ENCODE measurements at places on chromosomes 4 and X. TPM values are rescaled to one million over a fixed set of nuclear protein-coding genes. Genes with fewer than 3 reads are reported as not detected.
A peak's percentile ranks its signal among the peaks of the same experiment; 100 is the strongest.

DNA sequence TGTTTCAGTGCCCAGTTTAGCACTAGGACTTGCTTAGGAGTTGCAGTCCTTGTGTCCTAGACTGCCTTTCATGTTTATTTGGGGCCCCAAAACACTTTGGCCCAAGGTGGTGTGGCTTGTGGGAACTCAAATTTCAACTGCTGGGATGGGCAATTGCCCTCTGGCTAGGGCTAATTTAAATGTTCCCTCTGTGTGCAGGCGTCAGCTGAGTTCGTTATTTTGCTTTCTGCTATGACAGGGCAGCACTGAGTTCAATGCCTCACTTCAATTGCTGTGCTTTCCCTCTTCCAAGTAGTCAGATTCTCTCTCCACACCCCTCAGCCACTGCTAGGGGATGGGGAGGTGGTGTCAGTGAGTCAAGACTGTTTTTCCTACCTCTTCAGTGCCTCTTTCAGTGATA is 51.1 kb downstream of the ITIH6 start:
- H3K27ac ChIP-seq = no peak overlapping the region
- H3K27me3 ChIP-seq = no peaks in the 10 kb centered on the region
- no peak for DNase-seq

GRCh38 chr4:83115656-83116285 is 1.2 kb upstream of the PLAC8 start:
- H3K36me3 ChIP-seq = no peaks in the 10 kb centered on the region
- no peak overlapping the region for H3K4me3 ChIP-seq
- peaks cover 19% of the 10 kb centered on the region for H3K4me1 ChIP-seq
- DNase-seq = peak; percentile 9
- no peaks in the 10 kb centered on the region for H3K27me3 ChIP-seq

DNA sequence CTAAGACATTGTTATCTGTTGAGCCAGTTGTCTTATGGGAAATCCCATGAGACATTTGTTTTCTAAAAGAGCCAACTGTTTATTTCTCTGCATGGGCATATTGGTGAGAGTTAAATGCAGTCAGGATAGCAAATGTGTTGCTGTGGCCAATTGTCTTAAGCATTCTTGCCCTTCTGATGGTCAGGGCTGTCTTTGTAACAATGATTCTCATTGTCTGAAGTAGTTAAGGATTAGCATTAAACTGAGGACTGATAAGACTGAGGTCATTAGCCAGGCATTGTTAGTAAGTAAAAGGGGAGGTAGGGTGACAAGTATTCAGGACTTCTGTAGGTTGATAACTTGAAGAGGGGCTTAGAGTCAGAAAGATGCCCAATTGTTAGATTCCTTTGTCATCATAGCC is 11.2 kb upstream of the MORF4L2 start:
- H3K36me3 ChIP-seq = no peaks in the 10 kb centered on the region
- no peak overlapping the region for H3K27ac ChIP-seq

GRCh38 chrX:119667111-119667878 is 25.7 kb downstream of the SEPTIN6 start:
- H3K4me1 ChIP-seq = peaks cover 39% of the 10 kb centered on the region
- H3K27ac ChIP-seq = no peak overlapping the region
- DNase-seq = no peak

GRCh38 chr4:83065266-83065665 is 30.3 kb downstream of the COPS4 start:
- DNase-seq = no peak
- H3K4me1 ChIP-seq = no peaks in the 10 kb centered on the region
- H3K4me3 ChIP-seq = no peak overlapping the region
- peaks cover 85% of the 10 kb centered on the region for H3K36me3 ChIP-seq
- no peak overlapping the region for H3K27ac ChIP-seq
- no peaks in the 10 kb centered on the region for H3K27me3 ChIP-seq

TEX13D gene
- not detected for total RNA-seq

ARHGAP24 gene
- total RNA-seq = 0.30 TPM

F11 gene
- not detected for total RNA-seq
